ENCODE measurements at places on chromosomes 12 and 14.
A peak's percentile ranks its signal among the peaks of the same experiment; 100 is the strongest.

GRCh38 chr12:128702371-128702770 is 121.4 kb downstream of the SLC15A4 start:
- H3K27ac ChIP-seq = no peak overlapping the region
- H3K4me3 ChIP-seq = no peak overlapping the region
- no peaks in the 10 kb centered on the region for H3K36me3 ChIP-seq
- H3K27me3 ChIP-seq = no peaks in the 10 kb centered on the region
- DNase-seq = no peak

GRCh38 chr12:57477710-57478681 is 1.7 kb downstream of the ARHGAP9 start:
- peak; percentile 35 for DNase-seq
- peaks cover 9% of the 10 kb centered on the region for H3K4me1 ChIP-seq
- no peak overlapping the region for H3K4me3 ChIP-seq
- H3K27me3 ChIP-seq = peaks cover 45% of the 10 kb centered on the region
- H3K27ac ChIP-seq = no peak overlapping the region

GRCh38 chr14:24183014-24183481 is 5.6 kb downstream of the IPO4 start:
- peaks cover 36% of the 10 kb centered on the region for H3K36me3 ChIP-seq
- H3K27ac ChIP-seq = no peak overlapping the region
- H3K27me3 ChIP-seq = no peaks in the 10 kb centered on the region
- peaks cover 17% of the 10 kb centered on the region for H3K4me1 ChIP-seq

GRCh38 chr12:108859923-108860291 is 2.5 kb upstream of the SSH1 start:
- no peak for DNase-seq
- no peak overlapping the region for H3K4me3 ChIP-seq
- peaks cover 25% of the 10 kb centered on the region for H3K4me1 ChIP-seq
- no peaks in the 10 kb centered on the region for H3K27me3 ChIP-seq
- H3K27ac ChIP-seq = no peak overlapping the region

- no peaks in the 10 kb centered on the region for H3K27me3 ChIP-seq
- DNase-seq = no peak
- H3K36me3 ChIP-seq = no peaks in the 10 kb centered on the region
- H3K4me1 ChIP-seq = peaks cover 5% of the 10 kb centered on the region
- H3K4me3 ChIP-seq = no peak overlapping the region
- H3K27ac ChIP-seq = no peak overlapping the region
Measured at GRCh38 chr12:47326190-47326589, 246.4 kb upstream of the AMIGO2 start.

- H3K4me3 ChIP-seq = no peak overlapping the region
- H3K36me3 ChIP-seq = no peaks in the 10 kb centered on the region
- no peaks in the 10 kb centered on the region for H3K27me3 ChIP-seq
Measured at GRCh38 chr12:8860165-8860961, 37.9 kb downstream of the A2ML1 start.

DNA sequence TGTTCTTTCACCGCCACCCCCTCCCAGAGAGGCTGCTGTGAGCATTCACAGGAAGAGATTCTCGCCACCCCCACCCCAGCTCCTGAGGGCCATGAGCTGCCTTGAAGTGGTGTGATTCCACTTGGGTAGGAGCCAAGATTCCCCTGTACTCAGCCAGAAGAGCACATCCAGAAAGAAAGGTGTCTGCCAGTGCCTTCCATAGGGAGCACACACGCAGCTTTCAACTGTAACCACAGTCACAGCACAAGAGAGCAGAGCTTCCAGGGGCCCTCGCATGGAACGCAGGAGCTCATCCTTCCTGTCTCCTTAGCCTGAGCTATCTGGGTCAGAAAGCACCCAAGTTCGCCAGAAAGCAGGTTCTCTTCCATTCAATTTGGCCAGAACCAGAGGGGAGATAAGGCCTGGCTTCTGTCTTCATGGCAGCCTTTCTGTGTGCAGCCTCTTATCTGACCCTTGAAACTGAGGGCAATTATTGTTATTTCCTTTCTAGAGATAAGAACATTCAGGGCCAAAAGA is 66.6 kb upstream of the SCN8A start:
- H3K27ac ChIP-seq = no peak overlapping the region
- H3K4me3 ChIP-seq = no peak overlapping the region
- H3K27me3 ChIP-seq = no peaks in the 10 kb centered on the region
- no peaks in the 10 kb centered on the region for H3K36me3 ChIP-seq
- no peaks in the 10 kb centered on the region for H3K4me1 ChIP-seq

DNA sequence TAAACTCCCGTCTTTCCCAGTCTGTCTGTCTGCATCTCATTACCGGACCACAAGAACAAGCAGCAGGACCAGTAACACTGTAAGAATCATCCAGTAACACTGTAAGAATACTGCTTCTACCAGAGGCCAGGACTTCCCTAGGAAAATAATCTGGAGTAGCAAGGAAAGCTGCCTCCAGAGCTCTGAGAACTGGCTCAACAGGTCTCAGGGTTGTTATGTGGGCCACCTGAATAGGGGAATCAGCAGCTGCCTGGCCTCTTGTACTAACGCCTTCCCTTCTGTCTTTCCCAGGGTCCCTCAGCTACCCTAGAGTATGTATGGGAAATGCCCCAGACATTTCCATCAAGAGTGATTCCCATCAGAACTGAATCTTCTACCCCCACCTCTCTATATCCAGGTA is 954 bp upstream of the SLC39A2 start:
- H3K36me3 ChIP-seq = peaks cover 27% of the 10 kb centered on the region
- H3K4me3 ChIP-seq = no peak overlapping the region
- H3K27me3 ChIP-seq = no peaks in the 10 kb centered on the region
- H3K4me1 ChIP-seq = peaks cover 7% of the 10 kb centered on the region

GRCh38 chr12:87348071-87348470 is 681.1 kb downstream of the C12orf50 start:
- H3K27ac ChIP-seq = no peak overlapping the region
- no peaks in the 10 kb centered on the region for H3K27me3 ChIP-seq
- H3K36me3 ChIP-seq = no peaks in the 10 kb centered on the region
- no peak for DNase-seq

- H3K27me3 ChIP-seq = no peaks in the 10 kb centered on the region
- DNase-seq = no peak
- no peaks in the 10 kb centered on the region for H3K36me3 ChIP-seq
- no peak overlapping the region for H3K27ac ChIP-seq
- peaks cover 38% of the 10 kb centered on the region for H3K4me1 ChIP-seq
- no peak overlapping the region for H3K4me3 ChIP-seq
Measured at GRCh38 chr12:12015073-12015685, 55.6 kb upstream of the BCL2L14 start.

GRCh38 chr12:40181490-40181889 is 43.3 kb upstream of the LRRK2 start:
- H3K4me3 ChIP-seq = no peak overlapping the region
- H3K27me3 ChIP-seq = no peaks in the 10 kb centered on the region
- no peak overlapping the region for H3K27ac ChIP-seq
- H3K36me3 ChIP-seq = no peaks in the 10 kb centered on the region

- no peaks in the 10 kb centered on the region for H3K36me3 ChIP-seq
- H3K4me1 ChIP-seq = no peaks in the 10 kb centered on the region
- H3K4me3 ChIP-seq = peak overlapping the region; percentile 78
- DNase-seq = no peak
- H3K27me3 ChIP-seq = no peaks in the 10 kb centered on the region
- peak overlapping the region; percentile 52 for H3K27ac ChIP-seq
Measured at GRCh38 chr14:65103150-65103760, 938 bp upstream of the MAX start.

DNA sequence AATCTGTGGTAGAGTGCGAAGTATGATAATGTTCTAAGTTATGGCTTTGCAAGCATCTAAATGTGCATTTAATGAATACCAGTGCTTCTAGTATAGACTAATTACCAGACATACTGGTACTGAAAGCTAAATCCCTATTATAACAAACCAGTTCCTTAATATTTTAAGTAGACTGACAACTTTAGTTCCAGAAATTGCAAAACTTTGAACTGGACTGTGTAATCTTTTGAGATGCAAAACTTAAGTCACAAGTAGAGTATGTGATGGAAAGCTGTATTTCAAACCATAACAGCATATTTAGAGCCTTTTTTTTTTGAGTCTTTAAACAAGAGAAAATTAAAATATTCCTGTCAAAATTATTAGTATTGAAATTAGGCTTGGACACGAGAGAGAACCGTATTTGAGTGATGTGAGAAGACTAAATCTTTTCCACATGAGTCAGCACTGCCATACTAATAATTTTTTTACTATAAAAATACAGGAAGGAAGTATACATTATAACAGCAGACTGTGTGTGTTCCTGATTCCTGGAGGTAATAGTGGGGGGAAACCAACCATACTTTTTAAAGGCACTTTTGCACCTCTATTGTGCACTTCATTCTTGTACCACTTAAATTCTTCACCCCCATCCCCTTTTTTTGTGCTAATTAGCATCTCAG is 45.5 kb downstream of the PPM1A start:
- H3K4me3 ChIP-seq = no peak overlapping the region
- H3K27ac ChIP-seq = no peak overlapping the region
- H3K4me1 ChIP-seq = no peaks in the 10 kb centered on the region
- no peaks in the 10 kb centered on the region for H3K27me3 ChIP-seq

DNA sequence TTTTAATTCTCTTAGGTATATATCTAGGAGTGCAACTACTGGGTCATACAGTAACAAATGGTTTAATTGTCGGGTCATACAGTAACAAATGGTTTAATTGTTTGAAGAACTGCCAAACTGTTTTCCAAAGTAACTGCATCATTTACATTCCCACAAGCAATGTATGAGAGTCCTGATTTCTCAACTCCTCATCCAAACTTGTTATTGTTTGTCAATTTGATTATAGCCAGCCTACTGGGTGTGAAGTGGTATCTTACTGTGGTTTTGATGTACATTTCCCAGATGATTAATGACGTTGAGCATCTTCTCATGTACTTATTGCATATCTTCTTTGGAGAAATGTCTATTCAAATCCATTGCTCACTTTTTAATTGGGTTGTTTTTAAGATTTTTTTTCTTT is 67.6 kb upstream of the CFL2 start:
- peaks cover 7% of the 10 kb centered on the region for H3K4me1 ChIP-seq
- peaks cover 24% of the 10 kb centered on the region for H3K36me3 ChIP-seq
- H3K27ac ChIP-seq = peak overlapping the region; percentile 78

DNA sequence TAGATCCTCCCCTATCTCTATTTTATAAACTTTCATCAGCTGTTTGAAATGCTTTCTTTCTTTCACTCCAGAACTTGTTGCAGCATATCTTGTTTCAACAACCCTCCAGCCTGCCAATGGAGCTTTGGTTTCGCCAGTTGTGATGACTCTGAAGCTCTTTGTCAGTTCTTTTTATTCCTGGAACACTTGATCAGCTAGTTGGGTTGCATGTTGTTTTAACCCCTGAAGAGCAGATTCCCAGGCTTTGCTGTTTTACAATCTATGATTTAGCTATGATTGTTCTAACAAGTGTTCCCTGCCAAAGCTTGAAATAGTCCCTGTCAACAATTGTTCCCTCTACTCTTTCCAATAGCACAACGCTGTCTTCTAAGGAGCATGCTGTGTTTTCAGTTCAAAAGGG is 50.6 kb upstream of the FUT8 start:
- H3K27me3 ChIP-seq = no peaks in the 10 kb centered on the region
- DNase-seq = peak; percentile 76
- no peak overlapping the region for H3K4me3 ChIP-seq
- no peak overlapping the region for H3K27ac ChIP-seq
- no peaks in the 10 kb centered on the region for H3K36me3 ChIP-seq

DNA sequence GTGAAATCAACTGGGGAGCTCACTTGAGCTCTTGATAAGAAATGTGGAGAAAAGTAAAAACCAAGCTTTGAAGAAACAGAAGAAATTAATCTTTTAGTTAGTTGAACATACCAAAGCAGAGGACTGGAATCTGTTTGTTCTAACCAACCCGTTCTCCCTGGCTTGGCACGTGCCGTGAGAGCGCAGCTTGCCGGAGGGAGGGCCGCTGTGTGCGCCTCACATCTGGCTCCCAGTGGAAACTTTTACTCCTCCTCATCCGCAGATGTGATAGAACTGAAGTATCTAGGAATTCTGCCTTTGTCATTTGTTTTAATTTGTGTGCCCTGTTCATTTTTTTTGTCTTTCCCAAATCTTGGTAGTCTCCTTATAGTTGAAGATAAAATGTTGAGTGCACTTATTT is 64.9 kb downstream of the DDX51 start:
- H3K36me3 ChIP-seq = peaks cover 22% of the 10 kb centered on the region
- H3K27ac ChIP-seq = no peak overlapping the region
- no peak overlapping the region for H3K4me3 ChIP-seq
- no peak for DNase-seq

GRCh38 chr12:32170437-32170998 is 63.9 kb downstream of the BICD1 start:
- no peaks in the 10 kb centered on the region for H3K27me3 ChIP-seq
- no peak overlapping the region for H3K27ac ChIP-seq
- DNase-seq = no peak
- no peaks in the 10 kb centered on the region for H3K36me3 ChIP-seq
- H3K4me3 ChIP-seq = no peak overlapping the region

DNA sequence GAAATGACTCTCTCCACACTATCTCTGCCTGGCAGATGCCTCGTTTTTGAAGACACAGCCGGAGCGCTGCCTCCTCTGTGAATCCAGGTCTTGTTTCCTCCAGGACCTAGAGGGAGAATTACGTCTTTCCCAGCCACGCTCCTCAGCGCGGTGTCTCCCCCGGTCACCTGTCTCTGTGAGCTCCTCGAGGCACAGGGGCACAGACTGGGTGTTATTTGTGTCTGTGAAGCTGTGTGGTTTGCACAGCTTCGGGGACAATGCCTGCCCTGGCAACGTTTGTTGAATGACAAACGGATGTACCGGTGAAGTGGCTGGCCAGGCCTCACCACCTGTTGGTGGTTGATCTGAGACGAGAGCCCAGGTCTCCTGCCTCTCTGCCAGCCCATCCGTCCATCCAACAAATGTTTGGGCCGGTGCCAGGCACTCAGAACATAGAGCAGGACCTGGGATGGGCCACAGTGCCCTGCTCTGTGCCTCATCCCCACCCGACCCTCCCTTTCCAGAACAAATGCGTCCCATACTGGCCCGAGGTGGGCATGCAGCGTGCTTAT is 6.1 kb downstream of the PTPN6 start:
- no peaks in the 10 kb centered on the region for H3K36me3 ChIP-seq
- no peaks in the 10 kb centered on the region for H3K27me3 ChIP-seq
- no peak overlapping the region for H3K27ac ChIP-seq
- no peak overlapping the region for H3K4me3 ChIP-seq
- H3K4me1 ChIP-seq = peaks cover 33% of the 10 kb centered on the region

- H3K4me1 ChIP-seq = no peaks in the 10 kb centered on the region
- DNase-seq = peak; percentile 78
- H3K27me3 ChIP-seq = no peaks in the 10 kb centered on the region
- H3K36me3 ChIP-seq = no peaks in the 10 kb centered on the region
Measured at GRCh38 chr12:43151441-43151981, 400.5 kb downstream of the ADAMTS20 start.

Measured in astrocyte (in vitro differentiated cells and primary cell).